ENCODE measurements at places on chromosomes 12 and 14.

GRCh38 chr14:75711105-75711795 lies 50.2 kb downstream of the TTLL5 start:
- DNase-seq: no peak

GRCh38 chr12:71703206-71703605 lies 17.3 kb downstream of the TMEM19 start:
- DNase-seq: no peak

DNA sequence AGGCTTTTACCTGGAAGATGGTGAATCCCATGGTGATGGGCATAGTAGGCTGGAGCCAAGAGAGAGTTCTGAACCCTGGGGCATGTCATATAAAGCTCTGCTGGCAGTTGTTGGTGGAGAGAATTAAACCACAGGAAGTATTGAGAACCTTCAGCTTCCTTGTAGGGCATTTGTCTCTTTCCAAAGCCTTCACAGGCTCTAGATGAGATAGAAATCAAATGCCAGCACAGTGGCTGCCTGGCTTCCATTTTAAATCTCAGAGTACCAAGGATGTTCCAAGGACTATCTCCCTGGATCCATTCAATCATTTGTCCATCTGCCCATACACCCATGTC lies 369.6 kb downstream of the DPF3 start:
- no peak for DNase-seq

DNA sequence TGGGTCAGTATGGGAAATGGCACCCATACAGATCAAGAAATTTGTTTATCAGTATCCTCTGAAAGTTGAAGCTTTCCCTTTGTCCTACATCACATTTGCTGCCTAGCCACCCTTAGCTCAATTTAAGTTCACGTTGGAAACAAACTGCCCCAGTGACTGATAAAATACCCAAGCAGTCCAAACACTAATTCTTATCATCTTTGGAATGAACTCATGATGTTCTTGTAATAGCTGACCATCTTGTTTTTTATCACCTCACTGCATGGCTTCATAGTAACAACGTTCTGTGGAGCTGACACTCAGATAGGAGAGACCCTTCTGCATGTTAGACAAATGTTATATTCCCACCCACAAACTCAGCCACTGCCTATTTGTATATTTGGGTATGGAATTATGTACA lies 93.4 kb downstream of the GPR135 start:
- DNase-seq: no peak

GRCh38 chr12:123363390-123363739 lies 1.3 kb downstream of the SBNO1 start:
- no peak for DNase-seq
